ENCODE measurements at places on chromosomes 16 and 17.

- no peak for DNase-seq
Observed at GRCh38 chr17:76199469-76199868, 40.8 kb downstream of the RNF157 start.

- DNase-seq: peak; percentile 25
Observed at GRCh38 chr16:27083861-27084261, 17.1 kb downstream of the C16orf82 start.

GRCh38 chr16:88782454-88783390 is 2.3 kb downstream of the PIEZO1 start:
- no peak for DNase-seq

DNA sequence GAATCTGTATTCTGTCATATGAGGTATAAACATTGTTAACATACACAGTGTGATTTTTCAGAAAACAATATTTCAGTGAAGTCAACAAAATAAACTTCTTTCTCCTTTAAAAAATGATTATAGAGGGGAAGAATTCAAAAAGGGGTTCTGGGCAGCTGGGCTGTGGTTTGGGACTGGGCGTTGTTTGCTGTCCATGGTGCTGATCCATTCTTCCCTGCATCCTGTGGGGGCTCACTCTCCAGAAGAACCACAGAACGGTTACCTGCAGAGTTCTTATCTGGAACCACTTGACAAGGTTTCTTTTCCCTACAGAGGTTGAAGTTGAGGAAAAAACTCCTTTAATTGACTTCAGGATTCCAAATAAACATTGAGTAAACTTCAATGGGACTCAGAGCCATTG is 1091.0 kb downstream of the CDH8 start:
- no peak for DNase-seq

DNA sequence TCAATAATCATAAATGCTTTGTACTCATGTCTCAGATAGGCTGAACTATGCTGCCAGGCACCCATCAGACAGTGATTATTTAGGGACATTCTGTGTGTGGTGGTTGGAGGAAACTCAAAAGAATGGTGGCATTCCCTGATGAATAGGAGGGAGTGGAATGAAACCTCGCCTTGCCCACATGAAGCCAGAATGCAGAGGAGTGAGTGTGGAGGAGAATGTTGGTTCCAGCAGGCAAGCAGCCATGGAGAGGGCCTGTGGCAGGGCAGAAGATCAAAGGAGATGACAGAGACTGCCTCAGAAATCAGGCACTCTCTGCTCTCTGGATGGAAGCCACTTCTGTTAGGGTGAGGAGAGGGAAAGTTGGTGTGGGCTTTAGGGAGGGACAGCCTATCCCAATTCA is 22.5 kb downstream of the KCTD19 start:
- no peak for DNase-seq

DNA sequence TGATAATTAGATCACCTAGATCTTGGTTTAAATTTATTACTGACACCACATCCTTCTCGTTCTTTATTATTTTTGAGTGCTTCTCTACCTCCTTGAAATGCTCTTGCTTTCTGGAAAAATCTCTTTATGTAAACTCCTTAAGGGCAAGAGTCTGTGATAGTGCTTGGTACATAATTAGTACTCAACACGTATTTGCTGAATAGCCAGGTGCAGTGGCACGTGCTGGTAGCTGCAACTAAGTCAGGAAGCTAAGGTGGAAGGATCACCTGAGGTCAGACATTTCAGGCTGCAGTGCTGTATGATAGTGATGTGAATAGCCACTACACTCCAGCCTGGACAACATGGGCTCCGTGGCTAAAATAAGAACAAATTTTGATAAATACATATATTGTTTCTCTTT is 63.0 kb downstream of the PPM1E start:
- no peak for DNase-seq

- DNase-seq: no peak
Observed at GRCh38 chr17:3003296-3004149, 59.9 kb downstream of the OR1D5 start.

GRCh38 chr16:7025616-7026190 is 306.9 kb upstream of the RBFOX1 start:
- peak; percentile 64 for DNase-seq

DNA sequence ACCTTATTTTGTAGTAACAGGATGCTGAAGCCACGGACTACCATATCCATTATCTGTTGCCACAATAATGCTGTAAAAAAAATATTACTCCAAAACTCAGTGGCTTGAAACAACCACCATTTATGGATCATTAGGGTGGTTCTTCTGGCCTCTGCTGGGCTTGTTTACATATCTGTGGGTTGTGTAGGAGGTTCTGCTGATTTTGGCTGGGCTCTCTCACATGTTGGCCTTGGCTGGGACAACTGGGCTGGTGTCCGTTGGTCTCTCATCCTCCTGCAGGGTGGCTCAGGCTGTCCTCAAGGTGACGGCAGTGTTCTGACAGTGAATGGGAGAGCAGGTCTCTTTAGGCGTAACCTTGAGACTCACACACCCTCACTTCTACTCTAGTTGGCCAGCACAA is 76.0 kb downstream of the GPR139 start:
- DNase-seq: no peak

DNA sequence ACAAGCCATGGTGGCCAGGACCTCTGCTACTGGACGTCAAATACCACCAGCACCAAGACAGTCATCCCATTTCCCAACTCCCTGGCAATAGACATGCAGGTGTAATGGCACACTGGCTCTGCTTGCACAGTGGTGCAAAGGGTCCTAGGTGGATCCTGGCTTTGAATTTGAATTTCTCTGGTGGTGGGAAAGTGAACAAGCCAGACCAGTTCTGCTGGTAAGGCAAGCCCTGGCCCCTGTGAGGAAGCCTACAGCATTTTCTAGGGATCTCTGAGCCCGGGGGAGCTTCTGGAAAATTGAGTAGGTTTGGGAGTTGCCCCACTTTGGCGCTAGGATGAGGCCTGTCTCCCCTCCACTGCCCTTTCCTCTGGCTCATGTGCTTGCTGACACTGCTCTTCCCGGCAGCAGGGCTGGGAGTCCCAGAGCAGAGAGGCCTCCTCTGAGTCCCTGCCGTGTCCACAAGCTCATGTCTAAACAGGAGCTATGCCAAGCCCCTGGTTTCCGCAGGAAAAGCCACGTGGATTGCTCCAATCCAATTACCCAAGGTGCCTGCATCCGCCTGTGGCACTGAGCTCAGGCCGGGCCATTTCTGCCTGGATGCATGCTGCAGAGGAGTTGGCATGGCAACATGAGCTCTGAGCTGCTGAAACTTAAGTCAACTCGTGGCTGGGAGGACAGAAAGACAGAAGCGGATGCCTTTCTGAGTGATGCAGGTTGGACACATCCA is 67.0 kb downstream of the PRMT7 start:
- DNase-seq: no peak

DNA sequence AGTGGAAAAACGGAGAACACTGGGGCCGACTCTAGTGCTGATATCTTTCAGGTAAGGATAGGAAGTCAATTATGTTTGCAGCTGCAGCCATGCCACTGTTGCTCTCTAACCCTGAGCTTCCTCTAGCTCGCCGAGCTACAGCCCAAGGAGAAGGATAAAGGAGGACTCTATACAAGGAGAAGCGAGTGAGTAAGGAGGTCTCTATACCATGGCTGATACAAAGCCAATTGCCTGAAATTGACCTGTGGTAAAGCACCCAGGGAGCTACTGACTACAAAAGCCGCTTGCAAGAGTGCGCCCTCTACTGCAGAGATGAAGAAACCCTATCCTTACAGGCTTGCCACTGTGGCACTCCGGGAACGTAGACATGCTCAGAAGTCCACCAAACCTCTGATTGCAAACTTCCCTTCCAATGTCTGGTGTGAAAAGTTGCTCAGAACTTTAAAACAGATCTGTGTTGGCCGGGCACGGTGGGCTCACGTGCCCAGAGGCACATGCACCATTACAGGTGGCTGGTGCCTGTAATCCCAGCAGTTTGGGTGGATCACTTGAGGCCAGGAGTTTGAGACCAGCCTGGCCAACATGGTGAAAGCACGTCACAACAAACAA is 10.8 kb upstream of the SLC46A1 start:
- DNase-seq: peak; percentile 48

DNA sequence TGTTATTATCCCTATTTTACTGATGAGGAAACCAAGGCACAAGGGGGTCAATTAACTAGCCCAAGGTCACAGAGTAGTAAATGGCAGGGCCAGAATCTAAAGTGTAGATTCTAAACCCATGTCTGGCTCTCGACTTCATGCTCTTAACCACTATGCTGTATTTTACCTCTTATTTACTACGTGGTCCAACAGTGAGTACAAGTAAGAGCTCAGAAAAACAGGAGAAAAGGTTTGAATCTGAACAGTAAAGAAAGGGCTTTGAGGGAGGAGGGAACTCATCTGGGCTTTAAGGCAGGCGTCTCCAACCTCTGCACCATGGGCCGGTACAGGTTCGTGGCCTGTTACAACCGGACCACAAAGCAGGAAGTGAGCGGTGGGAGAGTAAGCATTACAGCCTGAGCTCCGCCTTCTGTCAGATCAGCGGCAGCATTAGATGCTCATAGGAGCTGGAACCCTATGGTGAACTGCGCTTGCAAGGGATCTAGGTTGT is 62.9 kb downstream of the SMURF2 start:
- peak; percentile 76 for DNase-seq

- DNase-seq: no peak
Observed at GRCh38 chr17:61280338-61280737, 119.3 kb upstream of the TBX2 start.

DNA sequence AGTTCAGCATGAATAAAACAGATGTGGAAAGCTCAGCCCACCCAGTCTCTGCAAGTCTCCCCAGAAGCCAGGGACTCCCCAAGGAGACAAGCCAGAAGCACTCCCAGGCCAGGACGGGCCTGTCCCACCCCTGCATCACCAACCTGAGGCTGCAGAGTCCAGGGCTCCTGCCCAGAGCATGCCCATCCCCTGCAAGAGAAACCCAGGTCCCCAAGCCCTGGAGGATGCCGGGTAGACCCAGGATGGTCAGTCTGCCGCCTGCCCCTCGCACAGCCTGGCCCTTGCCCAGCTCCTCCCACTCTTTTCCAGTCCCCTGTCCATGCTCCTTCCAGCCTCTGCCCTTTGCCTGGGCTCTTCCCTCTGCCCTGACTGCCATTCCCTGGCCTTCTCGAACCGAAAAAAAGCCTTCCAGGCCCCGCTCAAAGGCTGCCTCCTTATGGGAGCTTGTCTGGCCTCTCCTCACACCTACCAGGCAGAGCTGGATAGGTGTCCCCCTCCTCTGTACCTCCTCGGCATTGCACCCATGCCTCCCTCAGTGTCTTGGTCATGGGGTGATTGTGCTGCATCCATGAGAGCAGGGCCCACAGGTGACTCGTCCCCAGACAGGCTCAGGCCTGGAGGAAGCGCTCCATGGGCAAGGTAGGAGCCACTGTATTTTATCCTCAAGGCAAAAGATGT is 44.8 kb downstream of the BEAN1 start:
- no peak for DNase-seq

DNA sequence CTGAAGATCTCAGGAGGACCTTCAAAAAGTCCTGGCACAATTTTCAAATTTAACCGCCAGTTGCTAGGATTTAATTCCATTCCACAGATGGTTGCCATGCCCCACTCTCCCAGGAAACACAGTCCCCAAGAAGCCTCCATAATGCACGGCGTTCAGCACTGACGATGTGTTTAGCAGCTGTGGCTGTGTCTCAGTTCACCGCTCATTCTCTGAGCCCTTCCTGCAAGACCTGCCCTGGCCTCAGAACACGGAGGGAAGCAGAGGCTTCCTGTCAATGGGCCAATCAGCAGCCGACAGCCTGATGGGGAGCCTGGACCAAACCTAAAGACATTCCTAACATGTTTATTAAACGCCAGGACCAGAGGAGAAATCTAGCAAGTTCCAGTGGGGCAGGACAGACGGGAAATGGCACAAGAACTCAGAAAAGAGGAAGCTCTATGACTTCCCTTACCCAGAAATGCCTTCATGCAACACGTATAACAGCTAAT is 4.9 kb downstream of the MYLK3 start:
- DNase-seq: no peak

Measured in Peyer's patch (tissue), 4 donors.